ENCODE measurements at places on chromosomes 12 and 14.
A peak's percentile ranks its signal among the peaks of the same experiment; 100 is the strongest.

- peak; percentile 4 for DNase-seq
These were observed 25.9 kb upstream of the ESRRB start for GRCh38 chr14:76349993-76350392.

GRCh38 chr12:32773691-32774090, 18.0 kb upstream of the YARS2 start:
- no peak for DNase-seq

DNA sequence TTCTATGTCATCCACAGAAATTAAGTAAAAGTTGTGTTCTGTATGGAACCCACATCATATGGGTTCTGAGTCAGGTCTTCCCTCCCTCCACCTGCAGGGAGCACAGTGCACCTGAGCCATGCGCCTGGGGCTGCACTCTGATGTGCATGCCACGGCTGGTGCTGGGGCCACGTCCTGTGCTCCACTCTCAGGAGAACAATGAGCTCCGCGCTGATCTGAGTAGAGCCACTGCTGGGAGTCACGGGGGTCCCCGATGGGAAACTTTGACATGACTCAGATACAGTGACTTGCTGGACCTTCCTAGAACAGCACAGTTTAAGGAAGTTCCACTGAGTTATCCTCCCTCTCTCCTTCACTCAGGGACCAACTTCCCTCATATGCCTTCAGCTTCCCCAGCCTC, 683.4 kb downstream of the TMEM121 start:
- DNase-seq = no peak

DNA sequence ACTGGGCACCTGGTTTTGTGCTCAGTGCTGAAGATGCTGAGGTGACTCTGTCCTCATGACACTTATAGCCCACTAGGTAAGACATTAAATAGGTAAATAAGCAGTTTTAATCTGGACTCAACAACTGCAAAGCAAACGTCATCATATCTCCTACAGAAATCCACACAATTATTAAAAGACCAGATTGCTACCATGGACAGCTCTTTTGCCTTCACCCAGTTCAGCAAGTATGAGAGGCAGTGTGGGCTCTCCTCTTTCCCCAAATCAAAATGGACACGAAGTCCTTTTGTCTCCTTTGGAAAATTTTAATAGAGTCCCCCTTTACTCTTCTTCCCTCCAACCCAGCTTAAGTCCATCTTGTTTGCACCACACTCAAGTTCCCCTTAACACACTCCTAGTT, 171.1 kb downstream of the RPAP3 start:
- DNase-seq = no peak

DNA sequence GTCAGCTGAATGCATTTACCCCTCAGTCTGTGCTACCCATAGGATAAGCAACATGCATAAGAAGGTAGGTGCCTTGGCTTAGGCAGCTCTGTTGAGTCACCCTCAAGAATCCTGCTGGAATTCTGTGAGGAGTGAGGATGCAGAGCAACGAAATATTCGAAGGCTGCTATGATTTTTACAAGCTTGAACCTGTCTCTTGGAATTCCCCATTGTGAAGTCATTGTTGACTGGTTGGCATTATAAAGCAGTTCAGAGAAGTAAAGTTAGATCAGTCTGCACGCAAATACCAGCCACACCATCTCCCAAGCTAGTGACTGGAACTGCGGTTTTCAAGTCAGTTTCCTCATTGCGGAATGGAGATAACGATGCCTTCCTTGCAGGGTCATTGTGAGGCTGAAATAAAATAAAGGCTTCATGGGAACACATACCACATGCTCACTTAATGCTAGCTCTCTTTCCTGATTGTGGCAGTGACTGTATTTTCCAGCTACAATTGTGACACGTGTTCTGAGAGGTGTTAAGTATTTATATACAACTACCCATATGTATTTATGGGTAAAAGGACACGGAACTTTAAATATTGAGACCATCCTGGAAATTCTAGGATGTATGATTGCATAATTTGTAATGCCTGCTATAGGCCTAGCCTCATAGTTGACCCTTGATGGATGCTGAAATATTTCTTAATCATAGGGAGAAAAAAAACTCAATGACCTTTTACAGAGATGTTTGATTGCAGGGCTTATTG, 96.7 kb downstream of the ETV6 start:
- peak; percentile 86 for DNase-seq

GRCh38 chr12:51118706-51119105, 35.3 kb upstream of the CSRNP2 start:
- no peak for DNase-seq

DNA sequence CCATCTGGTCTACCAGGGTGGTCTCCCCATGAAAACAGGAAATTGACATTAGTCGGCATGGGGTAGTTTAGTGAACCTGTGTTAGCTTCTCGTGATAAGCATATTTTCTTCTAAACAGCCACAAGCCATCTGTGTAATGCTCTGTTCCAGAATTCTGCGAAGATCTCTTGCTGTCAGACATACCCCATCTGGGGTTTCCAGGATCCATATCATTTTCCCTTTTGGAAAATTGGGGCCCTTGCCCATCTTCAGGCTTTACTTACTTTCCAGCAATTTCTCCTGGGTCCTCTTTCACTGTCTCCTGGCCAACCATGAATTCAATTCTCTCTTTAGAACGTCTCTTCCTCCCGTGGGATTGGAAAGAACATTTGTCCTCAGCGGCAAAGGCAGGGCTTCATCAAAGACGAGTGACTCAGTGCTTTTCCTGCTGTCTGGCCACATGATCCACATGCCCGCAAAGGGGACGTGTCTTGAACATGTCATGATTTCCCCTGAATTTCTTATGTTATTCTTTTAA, 21.4 kb upstream of the NCOR2 start:
- DNase-seq = peak; percentile 39

- DNase-seq = no peak
These were observed 7.3 kb upstream of the TNFAIP2 start for GRCh38 chr14:103115845-103116572.

DNA sequence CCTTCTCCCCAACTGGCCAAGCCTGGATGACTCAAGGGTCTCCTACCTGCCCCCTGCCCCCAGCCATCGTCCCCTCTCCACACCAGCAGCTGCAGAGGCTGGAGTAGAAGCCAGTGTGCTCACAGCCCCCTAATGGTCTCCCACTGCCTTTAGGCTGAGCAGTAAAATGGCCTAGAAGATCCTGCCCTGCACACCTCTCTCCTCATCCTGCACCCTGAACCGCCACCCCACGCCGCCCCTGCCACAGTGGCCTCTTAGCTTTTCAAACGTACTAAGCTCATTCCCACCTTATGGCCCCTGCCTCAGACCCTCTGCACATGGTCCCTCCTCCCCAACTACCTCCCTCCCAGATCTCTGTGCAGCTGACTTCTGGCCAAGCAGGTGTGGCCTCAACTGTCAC, 46.3 kb downstream of the RBM19 start:
- DNase-seq = no peak

DNA sequence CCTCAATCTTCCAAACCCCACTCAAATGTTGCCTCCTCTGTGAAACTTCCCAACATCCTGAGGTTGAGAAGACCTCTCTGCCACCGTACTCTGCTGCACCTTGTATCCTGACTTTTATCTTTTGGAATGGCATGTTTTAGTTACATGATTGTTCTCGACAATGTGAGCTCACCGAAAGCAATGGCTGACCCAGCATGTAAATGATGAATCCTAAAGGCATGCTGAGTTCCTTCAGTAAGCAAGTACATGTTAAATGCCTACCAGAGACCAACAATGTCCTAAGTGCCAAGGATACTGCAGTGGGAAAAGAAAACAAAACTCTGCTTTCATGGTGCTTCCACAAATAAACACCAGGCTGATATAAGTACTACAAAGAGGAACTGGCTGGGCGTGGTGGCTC, 13.7 kb downstream of the PPP1R13B start:
- DNase-seq = no peak

- no peak for DNase-seq
These were observed 2.3 kb downstream of the COCH start for GRCh38 chr14:30876692-30877091.

GRCh38 chr14:99679543-99679942, 4.6 kb upstream of the CYP46A1 start:
- no peak for DNase-seq

DNA sequence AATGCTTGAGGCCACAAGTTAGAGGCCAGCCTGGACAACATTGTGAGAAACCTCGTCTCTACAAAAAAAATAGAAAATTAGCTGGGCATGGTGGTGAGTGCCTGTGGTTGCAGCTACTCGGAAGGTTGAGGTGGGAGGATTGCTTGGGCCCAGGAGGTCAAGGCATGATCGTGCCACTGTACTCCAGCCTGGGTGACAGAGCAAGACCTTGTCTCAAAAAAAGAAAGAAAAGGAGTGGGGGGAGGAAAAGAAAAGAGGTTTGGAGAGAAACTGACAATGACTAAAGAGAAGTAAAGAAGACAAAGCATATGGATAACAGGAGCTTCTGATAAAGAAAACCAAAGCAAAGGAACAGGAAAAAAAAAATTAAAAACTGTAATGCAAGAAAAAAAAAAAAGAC, 37.4 kb upstream of the SELPLG start:
- DNase-seq = no peak

DNA sequence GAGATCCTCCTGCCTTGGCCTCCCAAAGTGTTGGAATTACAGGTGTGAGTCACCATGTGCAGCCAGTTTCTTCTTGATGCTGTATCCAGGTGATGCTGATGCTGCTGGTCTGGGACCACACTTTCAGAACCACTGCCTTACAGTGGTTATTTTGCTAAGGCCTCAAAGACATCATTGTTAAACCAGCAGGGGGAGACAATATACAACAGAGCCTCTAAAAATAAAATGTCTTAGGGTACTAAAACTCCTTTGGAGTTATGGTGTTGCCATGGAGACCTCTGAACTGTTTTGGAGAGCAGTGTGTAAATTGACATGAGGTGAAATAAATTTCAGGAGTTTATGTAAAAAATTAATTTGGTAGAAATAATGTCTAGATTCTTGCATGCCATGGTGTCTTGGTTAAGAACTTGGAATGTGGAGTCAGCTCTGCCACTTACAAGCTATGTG, 1.1 kb upstream of the ARG2 start:
- peak; percentile 52 for DNase-seq

- no peak for DNase-seq
These were observed 36.8 kb downstream of the DMAC2L start for GRCh38 chr14:50348933-50349332.

GRCh38 chr12:116537101-116537904, 21.9 kb upstream of the MAP1LC3B2 start:
- no peak for DNase-seq

GRCh38 chr12:92650228-92650822, 52.5 kb upstream of the PLEKHG7 start:
- DNase-seq = no peak

DNA sequence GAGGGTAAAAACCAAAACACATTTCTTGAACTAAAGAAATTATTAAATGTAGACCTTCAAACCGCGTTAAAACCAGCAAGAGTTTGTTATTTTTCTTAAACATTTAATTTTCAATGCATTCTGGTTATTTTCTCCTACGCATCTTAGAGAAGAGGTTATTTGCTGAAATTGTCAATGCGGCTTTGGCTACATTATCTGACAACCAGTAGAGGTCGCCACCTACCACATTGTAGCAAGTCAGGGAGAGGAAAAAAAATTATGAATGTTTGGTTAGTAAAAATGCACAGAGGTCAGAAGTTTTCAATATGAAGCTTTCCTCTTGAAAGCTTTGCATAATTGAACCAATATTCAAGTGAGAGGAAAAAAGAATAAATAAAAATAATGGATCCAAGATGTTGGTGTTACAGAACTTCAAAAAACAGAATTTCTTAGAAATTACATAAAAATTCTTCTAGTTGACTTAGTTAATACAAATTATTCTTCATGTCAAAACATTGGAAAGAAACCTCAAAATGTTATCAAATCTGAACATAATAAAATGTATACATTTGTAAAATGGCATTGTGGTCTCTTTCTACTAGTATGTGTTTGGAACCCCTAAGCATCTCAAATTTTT, 159.4 kb upstream of the TMTC2 start:
- peak; percentile 37 for DNase-seq

DNA sequence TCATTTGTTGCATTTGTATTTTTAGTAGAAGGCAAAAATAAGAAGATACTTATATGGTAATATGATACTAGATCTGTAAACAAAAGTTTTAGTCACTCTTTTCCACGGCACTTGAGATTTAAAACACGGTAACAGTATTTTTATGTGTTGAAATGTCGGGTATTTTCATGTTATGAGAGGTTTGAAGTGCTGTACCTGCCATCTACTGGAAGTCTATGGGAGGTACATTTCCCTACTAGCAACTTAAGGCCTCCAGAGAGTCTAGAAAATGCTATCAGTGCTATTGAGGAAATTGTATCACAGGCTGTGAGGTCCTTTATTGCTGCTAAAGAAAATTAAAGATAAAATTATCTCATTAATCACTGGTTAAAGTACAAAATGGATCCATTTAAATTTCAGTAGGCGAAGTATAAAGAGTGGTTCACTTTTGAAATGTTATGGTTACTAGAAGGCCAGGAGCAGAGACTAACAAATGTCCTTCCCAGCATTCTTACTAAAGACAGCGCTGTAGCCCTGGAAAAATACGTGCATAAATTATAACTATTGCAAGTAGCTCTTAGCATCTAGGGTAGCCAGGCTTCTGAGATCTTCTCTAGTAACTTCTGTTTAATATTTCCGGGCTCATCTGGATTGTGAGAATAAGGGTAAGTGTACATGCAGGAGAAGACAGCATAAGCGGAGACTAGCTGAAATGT, 77.6 kb upstream of the PRKD1 start:
- no peak for DNase-seq

- DNase-seq = no peak
These were observed 7.3 kb upstream of the HSP90AA1 start for GRCh38 chr14:102094101-102094500.

DNA sequence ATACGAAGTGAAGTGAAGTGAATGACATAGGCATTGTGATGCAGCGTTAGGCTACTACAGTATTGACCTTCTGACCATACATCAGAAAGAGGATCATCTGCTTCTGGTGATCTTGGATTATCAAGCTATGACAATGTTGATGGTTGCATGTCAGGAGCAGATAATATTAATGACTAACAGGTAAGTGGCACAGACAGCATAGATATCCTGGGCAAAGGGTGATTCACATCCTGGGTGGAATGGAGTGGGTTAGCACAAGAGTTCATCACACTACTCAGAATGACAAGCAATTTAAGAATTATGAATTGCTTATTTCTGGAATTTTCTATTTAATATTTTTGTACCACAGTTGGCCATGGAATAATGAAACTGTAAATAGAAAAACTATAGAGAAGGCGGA, 397.9 kb upstream of the ATP2B1 start:
- no peak for DNase-seq

DNA sequence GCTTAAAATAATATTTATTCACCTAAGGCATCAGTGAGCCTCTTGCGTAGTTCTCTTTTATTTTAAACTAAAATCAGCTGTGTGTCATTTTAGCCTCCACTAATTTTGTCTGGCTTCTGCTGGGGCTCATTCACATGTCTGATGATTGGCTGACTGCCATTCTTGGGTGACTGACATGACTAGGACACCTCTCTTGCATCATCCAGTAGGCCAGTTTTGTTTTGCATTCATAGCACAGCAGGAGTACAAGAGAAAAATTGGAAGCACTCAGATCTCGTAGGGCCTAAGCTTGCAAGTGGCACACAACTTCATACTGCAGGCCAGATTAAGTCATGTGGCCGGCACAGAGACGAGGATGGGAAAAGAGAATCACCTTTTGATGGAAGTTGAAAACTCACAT, 1226.5 kb downstream of the GALC start:
- DNase-seq = no peak

- peak; percentile 24 for DNase-seq
These were observed 318.1 kb downstream of the AEBP2 start for GRCh38 chr12:19757317-19757877.

GRCh38 chr12:63894132-63894531, 49.6 kb downstream of the SRGAP1 start:
- DNase-seq = peak; percentile 23

- DNase-seq = no peak
These were observed 122.7 kb upstream of the FAR2 start for GRCh38 chr12:29026419-29026818.

GRCh38 chr12:85626001-85626783, 210.0 kb downstream of the RASSF9 start:
- DNase-seq = peak; percentile 40

Measured in inflammatory macrophage (primary cell).